ENCODE measurements at places on chromosomes 2 and 18.

GRCh38 chr2:183898641-183899040 lies 699.7 kb upstream of the ZNF804A start:
- DNase-seq, result no peak

- no peak for DNase-seq
Observed at GRCh38 chr18:45724601-45725000, 620 bp downstream of the SLC14A1 start.

DNA sequence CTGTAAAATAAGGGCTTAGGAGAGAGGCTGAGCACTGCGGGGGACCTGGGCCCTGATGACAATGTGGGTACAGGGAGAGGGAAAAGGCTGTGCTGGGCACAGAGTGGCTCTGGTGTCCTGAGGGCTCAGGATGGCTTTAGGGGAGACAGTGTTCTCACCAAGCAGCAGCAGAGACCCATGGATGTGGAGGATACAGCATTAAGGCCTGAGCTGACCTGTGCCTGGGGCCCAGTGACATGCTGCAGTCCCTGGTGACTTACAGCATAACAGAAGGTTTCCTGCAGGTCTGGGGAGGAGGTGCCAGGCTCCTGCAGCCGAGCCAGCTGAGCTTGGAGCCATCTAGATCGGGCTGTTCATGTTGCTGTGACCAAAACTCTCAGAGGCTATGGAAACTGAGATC lies 191.3 kb upstream of the SMAD2 start:
- DNase-seq, result no peak

DNA sequence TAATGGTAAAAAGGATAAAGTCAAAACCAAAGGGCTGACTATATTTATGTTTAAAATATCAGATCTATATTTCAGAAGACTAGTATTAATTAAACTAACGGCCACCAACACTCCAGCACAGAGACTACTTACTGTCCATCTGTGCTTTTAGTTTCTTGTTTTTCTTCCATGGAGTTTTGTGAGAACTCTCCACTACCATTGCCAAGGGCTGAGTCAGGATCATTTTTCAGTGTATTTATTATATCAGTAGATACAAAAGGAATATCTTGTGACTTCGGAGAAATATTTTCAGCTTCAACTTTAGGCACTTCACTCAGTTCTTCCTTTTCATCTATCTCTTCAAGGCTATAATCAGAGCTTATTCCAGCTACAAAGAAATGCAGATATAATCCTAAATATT lies 79.1 kb upstream of the GRB14 start:
- no peak for DNase-seq

GRCh38 chr18:61606068-61606660 lies 272.9 kb downstream of the CDH20 start:
- DNase-seq, result peak; percentile 71

DNA sequence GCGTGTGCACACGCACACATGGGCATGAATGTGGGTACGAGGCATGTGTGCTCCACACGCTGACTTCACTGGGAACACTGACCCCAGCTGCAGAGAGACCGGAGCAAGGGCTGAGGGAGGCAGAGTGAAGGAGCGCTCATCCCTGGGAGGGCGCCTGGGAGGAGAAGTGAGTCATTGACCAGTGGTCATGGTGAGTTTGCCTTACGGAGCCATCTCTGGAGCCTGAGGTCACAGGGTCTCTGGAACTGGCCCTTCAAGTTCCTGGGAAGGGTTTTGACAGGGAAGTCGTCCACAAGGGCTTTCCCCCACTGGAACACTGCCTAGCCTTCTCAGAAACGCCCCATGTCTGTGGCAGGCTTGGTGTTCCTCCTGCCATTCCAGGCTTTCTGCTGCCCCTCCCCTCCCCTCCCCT lies 14.3 kb upstream of the TMEM185B start:
- no peak for DNase-seq

GRCh38 chr2:143852759-143853158 lies 667.2 kb downstream of the ZEB2 start:
- DNase-seq, result no peak

GRCh38 chr2:30235008-30235655 lies 3.8 kb downstream of the LBH start:
- DNase-seq, result no peak

DNA sequence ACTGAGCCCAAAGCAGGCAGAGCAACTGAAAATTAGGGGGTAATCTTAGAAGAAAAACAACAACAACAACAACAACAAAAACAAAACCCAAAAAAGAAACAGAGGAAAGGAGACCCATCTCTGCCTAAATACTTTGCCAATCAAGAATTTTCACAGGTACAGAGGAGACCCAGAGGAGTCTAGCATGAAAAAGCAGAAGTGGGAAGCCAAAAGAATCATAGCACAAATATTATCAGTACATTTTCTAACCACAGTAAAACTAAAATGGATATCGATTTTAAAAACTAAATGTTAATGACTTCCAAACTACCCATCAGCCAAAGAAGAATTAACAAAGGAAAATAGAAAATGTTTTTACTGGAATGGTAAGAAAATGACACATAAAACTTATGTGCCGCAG lies 148.1 kb downstream of the BAZ2B start:
- no peak for DNase-seq

GRCh38 chr18:37673671-37674070 lies 108.1 kb upstream of the CELF4 start:
- no peak for DNase-seq

GRCh38 chr18:40708726-40709125 lies 1246.3 kb upstream of the PIK3C3 start:
- DNase-seq, result no peak

GRCh38 chr18:44889111-44889510 lies 208.4 kb downstream of the SETBP1 start:
- no peak for DNase-seq

DNA sequence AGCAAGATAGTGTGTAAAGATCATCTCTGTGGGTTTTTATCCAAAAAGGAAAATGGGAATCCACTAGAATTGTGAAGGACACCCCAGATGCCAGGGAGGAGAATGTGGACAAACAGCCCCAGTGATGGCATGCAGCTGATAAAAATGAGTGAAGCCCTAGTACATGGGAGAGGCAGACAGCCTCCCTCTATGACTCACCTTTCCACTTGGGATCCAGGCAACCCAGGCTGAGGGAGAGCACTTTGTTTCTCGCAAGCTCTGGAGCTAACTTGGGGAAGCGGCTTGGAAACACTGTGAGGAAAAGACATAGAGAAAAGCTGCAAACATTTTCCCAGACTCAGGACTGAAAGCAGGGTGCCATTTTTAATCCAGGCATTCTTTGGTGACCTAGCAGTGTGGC lies 5.3 kb upstream of the FLACC1 start:
- no peak for DNase-seq

DNA sequence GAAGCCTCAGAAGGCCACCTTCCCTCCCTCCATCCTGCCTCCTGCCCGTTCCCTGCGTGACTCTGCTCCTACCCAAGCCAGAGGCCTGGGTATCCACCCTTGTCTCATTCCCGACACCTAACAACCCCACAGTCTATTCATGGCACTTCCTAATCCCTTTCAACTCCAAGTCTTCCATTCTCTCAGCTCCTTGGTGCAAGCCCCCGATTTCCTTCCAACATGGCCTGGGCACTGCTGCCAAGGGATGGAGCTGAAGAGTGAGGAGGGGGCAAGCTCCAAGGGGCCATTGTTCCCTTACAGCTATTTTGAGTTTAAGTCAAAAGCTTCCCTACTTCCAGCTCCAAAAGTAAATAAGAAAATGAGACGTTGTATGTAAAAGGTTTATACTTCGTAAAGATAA lies 84.8 kb upstream of the ASB18 start:
- DNase-seq, result no peak

GRCh38 chr18:41206341-41206830 lies 748.6 kb upstream of the PIK3C3 start:
- no peak for DNase-seq

DNA sequence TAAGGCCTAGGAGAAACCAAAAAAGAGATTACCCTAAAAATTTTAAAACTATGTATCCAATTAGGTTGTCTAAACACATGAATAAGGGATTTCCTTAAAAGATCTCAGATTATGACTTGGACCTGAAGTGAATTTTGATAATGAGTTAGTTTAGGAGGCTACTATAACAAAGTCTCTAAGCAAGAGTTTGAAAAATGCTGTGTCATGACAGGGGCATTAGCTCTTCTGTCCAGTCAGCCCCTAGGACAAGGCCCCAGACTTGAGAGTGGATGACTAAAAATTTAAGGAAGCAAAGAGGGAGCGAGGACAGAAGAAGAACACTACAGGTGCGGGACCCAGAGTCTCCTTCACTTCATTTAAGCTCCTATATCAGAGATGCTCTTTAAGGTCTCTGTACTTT lies 135.9 kb downstream of the DTNB start:
- DNase-seq, result no peak

DNA sequence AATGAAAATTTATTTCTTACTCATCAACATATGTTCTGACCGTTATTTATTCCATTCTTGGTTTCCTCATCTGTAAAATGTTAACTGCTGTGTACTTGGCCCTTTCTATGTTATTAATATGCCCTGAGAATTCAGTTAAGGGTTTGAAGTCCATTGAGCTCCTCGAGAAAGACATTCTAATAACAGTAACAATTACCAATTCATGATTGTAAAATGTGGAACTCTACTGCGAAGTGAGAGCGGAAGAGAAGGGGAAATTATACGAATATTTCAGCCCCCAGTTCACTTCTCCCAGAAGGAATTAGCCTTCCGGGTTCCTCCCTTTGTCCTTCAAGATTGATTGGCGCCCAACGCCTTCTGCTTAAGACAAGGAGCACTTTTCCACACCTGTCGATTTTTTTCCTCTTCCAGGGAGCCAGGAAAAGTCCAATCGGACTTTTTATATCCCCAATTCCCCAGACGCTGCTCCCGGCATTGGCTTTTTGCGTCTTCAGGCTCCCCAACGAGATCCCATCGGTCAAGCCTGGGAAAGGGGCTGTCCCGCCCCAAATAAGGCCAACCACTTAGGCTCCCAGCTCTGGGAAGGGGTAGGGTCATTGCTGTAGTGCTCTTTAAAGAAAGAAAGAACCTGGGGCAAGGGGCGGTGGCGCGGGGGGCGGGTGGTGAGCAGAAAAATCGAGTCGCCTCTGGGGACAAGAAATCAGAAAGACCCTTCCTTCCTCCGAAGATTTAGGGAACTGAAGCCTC lies 1.6 kb downstream of the DSC2 start:
- no peak for DNase-seq

DNA sequence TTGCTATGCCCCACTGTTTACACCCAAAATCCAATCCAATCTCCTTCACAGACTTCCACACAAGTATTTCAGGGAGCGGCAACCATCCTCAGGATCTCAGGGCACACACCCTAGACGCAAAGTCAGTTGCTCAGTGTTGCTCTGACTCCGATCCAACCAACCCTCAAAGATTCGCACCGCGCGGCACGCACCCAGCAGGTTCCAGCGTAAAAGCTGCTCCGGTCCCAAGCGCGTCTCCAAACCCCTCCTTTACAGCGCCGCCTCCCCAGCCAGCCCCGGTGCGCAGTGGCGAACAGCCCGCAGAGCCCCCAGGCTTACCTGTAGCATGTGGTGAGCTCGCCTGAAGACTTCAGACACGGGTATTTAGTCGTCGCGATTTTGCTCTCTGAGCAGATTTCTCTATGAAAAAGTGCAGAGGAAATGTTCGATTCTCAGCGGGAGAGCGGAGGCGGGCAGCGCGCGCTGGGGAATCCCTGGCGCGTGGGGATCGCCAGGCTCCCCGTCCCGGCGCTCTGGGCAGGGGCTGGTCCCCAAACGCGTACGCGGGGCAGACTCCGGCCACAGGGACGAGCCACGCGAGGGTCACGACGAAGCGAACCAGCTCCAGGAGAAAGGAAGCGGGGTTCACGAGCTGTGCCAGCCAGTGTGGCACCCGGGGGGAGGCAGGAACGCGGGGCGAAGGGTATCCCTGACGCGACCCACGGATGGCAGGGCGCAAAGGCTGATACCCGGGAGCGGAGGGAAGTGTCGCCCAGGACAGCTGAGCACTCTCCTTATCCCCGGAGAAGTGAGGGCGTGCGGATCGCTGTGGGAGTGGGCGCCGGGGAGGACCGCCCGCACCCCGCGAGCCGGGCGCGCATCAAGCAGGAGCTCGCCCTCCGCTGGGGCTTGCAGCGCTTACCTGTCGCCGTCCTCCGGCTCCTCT lies 650 bp downstream of the CCBE1 start:
- DNase-seq, result no peak

Measured in ascending aorta (tissue), 2 donors.